ENCODE measurements at places on chromosomes 6 and 20.

DNA sequence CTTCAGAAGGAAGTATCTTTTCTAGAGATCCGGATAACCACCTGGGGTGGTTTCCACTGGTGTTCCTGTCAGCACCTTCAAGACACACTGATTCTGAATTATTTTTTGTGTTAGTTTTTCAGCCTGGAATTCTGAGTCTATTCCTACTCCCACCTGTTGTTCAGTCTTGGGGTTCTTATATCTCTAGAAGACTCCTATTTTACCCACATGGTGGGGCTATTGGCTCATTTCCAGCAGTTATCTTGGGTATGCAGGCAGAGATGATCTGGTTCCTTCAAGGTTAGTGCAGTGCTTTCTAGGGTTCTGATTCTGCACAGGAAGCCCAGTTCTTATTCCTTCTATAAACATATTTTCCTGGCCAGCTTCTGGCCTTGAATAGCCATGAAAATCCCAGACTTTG, 175.6 kb upstream of the PDE7B start:
- DNase-seq: peak; percentile 45

DNA sequence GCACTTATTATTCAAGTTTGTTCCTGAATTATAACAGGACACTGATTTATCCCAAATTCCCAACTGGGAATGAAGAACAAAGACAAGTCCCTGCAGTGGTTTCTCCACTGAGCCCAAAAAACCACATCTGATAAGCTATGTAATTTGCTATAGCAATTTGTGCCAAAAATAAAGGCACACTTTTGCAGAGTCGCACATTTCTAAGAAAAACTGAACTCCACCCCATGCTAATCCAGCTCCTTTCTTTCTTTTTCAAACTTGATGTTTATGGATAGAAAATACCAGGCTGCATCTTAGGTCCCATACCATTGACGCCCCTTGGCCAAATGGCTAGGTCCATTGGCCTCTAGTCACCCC, 170.2 kb upstream of the CITED2 start:
- DNase-seq: peak; percentile 58

GRCh38 chr6:100078509-100078908, 84.5 kb upstream of the MCHR2 start:
- peak; percentile 2 for DNase-seq

- no peak for DNase-seq
These were observed 31.8 kb downstream of the L3MBTL3 start for GRCh38 chr6:130050230-130050629.

GRCh38 chr20:17661121-17661744, 20.8 kb downstream of the RRBP1 start:
- DNase-seq: no peak

DNA sequence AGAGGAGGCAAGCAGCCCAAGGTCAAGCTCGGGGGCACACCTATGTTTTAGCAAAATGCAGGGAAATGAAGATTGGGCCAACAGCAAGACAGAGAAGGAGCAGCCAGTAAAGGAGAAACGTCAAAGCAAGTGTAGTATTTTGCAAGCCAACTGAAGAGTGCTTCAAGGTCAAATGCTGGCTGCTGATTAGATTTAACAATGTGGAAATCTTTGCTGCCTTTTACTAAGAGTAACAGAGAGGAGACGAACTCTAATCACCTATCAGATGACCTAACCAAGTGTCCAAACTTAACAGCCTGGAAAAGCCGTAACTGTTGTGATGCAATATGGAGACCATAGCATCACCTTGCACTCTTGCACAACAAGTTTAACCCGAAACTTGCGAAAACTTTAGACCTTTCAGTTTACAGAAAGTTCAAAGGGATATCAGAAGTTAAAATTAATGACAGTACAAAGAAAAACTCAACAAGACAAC, 30.4 kb downstream of the AKIRIN2 start:
- no peak for DNase-seq

- DNase-seq: no peak
These were observed 690.6 kb downstream of the EPM2A start for GRCh38 chr6:145044641-145045246.

DNA sequence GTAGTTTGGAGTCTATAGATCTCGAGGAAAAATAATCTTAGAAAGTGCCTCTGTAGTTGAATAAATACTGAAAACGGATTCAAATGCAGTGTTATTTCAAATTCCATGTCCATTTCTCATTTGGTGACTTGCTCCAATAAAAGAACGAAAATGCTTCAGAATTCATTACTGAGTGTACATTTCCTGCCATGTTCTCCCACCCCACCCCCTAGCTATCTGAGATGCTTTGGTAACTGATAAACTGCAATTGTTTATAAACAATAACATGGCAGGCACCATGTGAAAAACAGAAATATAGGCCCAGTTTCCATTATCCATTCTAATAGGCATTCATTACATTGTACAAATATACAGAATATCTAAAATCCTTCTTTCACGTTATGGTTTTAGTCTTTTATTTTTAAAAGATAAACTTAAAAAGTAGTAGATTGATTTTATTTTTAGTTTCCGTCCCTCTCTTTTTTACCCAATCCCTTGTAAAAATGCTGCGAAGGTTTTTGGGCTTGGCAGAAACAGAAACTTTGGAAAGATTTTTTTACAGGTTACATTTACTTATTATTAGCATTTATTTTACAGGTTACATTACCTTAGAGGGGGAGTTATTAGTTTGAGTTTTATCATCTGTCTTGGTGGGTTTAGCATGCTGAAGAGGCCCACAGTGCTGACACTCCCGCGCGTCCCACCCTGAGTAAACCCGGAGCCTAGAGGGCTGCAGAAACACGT, 1.5 kb downstream of the FAM162B start:
- no peak for DNase-seq

DNA sequence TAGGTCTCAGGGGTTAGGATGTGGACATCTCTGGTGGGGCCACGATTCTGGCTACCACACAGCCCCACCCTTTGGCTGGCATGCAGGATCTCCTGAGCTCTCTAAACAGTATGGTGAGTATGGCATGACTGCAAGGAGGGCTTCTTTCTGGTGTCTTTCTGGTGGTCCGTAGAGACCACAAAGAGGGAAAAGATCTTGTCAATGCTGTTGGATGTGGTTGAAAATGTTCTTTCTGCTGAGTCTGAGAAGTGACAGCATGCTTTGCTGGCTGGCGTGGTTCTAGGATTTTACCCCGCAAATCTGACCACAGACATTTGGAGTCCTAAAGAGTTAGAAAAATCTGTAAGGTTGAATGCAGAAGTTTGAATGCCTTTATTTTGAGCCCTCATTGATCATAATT, 474.9 kb upstream of the CHD6 start:
- DNase-seq: no peak

DNA sequence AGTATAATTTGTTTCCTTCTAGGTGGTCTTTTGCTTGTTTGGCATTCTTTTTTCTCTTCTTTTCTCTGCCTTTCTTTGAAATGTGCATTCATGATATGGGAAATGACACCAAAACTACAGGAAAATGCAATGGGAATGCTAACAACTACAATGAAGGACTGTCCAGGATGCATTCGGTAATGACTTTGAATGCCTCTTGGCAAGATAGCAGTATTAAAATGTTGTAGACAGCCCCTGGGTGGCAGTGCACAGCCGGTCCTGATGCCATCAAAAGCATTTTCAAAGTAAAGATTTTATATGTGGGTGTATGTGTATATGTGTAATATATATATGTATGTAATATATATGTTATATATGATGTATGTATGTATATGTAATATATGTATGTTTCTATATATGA, 218.8 kb upstream of the MMS22L start:
- DNase-seq: no peak

GRCh38 chr6:52522151-52522626, 54.7 kb downstream of the TRAM2 start:
- no peak for DNase-seq

DNA sequence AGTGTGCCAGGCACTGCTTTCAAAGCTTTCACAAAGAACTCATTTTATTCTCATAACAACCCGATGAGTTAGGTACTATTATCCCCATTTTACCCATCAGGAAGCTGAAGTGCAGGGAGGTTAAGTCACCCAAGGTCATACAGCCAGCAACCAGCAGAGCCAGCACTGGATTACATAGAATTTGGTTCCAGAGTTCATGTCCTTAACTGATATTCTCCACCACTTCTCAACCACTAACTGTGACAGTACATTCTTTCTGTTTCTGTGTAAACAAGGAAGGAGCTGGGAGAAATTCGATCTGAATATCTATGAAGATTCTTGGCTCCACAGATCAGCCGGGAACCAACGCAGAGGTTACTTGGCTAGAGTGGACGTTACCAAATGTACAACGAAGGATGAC, 98.0 kb downstream of the KIF16B start:
- DNase-seq: no peak

- DNase-seq: no peak
These were observed 88.7 kb downstream of the ELOVL5 start for GRCh38 chr6:53259860-53260580.

- DNase-seq: no peak
These were observed 447.3 kb upstream of the GJE1 start for GRCh38 chr6:141685416-141685815.

DNA sequence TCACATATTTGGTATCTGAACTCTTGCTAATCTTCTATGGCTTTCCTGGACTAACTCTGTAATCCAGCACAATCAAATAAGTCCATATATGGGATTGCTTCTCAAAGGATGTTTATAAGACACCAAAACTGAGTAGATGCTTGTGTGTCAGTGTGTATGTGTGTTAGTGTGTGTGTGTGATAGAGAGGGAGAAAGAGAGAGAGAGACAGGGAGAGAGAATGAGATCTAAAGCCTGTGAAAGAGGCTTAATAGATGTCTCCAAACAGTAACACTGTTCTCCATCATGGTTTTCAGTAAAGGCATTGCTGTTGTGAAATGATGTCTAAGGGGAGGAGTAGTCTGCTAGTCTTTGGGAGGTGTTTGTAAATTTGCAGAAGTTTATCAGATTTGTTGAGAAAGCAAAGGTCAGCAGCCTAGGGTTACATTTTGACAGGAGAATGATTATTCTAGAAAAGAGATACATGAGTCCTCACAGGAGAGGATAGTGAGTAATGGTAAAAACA, 73.9 kb upstream of the MLIP start:
- no peak for DNase-seq

DNA sequence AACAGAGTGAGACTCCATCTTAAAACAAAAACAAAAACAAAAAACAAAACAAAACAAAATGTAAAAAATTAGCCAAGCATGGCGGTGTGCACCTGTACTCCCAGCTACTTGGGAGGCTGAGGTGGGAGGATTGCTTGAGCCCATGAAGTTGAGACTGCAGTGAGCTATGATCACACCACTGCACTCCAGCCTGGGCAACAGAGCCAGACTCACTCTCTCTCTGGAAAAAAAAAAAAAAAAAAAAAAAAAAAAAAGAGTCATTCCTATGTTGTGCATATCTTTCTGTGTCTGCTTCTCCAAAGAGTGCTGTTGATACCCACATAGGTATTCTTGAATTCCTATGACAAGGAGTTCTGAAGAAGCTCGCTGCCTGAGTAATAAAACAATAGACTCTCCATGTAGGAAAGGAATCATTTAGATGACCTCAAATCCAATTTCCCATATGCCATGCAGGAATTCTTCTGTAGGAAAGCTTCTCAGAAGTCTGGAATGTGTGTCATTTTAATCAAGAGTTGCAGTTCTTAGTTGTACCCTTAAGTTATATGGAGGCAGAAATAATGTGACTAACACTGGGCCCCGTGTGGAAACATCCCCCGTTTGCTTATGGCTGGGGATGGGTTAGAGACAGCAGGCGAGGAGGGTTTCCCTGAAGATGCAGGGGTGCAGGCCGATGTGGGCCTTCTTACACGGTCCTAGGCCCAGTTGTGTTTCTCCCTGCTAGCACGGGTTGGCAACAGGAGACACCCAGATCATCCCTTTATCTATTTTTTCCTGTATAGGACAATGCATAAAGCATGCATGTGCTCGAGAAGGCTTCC, 79.4 kb downstream of the ZDHHC14 start:
- DNase-seq: peak; percentile 41

DNA sequence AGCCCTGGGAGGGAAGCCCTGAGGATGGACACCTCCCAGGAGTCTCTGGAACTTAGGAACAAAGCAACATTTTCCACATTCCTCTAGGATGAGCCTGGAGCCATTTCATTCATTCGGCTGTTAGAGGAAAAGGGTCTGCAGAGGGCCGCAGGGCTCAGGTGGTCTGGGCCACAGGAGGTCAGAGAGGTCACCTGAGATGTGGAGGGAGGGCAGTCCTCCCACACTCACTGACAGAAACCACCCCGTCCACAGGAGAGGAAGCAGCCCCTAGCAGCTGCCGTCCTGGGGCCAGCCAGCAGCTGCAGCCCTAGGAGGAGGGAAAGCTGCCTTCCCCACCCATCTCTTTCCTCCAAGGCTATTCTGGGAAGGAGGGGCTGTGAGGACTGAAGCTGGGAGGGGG, 207.0 kb downstream of the CDC5L start:
- no peak for DNase-seq

- no peak for DNase-seq
These were observed 3.8 kb downstream of the APCDD1L start for GRCh38 chr20:58511364-58511763.

DNA sequence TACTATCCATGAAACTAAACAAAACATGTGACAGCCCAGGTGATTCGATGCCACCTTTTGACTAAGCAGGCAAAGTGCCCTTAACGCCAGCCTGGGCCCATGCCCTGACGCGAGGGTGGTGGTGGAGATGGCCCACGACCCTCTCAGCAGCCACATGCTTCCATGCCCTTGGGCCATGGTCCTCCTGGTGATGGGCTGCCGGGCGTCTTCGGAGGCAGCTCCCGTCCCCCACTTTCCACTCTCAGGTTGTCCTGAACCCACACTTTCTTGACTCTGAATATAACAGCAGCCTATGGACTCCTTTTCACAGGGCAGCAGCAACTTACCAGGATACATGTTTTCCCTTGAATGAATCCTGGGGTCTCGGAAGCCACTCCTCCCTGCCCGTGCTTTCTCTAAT, 33.6 kb downstream of the TMEM242 start:
- no peak for DNase-seq

GRCh38 chr20:14800707-14801425, 463.5 kb upstream of the FLRT3 start:
- no peak for DNase-seq

- no peak for DNase-seq
These were observed 42.8 kb downstream of the STXBP5 start for GRCh38 chr6:147246853-147247635.

DNA sequence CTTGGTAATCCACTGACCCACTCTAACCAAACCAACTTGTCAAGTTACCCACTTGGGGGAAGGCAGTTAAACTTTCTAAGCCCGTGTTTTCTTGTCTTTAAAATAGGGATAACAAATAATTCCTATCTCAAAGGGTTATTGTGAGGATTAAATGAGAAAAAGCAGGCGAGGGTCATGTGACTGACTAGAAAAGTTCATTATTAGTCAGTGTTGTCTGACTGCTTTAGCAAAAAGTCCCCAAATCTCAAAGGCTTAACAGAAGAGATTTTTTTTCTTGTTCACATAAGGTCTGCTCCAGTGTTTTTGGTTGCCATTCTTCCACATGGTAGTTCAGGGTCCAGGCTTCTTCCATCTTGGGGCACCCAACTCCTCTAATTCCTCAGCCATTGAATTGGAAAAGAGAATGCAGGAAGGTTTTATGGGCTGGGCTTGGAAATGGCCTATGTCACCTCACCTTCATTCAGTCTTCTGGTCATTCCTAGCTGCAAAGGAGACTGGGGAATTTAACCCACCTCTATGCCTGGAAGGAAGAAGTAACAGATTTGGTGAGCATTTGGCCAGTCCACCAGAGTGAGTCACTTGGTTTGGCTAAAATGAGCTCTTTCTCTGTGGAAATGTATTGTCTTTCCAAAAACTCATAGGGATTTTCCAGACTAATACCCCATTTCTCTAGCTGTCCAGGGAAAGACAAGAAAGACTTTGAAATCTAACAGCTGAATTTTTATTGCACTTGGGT, 77.0 kb downstream of the CAP2 start:
- DNase-seq: no peak

Data from erythroblast (primary cell).